ENCODE measurements at places on chromosomes 16 and 17. TPM values are rescaled to one million over a fixed set of nuclear protein-coding genes. Genes with fewer than 3 reads are reported as not detected.

DNA sequence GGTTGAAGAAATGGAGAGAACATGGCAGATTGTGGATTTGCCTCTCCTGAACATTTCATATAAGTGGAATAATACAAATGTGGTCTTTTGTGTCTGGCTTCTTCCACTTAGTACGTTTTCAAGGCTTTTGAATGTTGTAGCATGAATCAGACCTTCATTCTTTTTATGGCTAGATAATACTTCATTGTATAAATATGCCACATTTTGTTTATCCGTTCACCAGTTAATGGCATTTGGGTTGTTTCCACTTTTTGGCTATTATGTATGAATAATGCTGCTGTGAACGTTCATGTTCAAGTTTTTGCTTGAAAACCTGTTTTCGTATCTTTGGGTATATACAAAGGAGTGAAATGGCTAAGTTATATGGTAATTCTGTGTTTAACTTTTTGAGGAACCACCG is 130.4 kb downstream of the TANC2 start:
- DNase-seq = no peak

DNA sequence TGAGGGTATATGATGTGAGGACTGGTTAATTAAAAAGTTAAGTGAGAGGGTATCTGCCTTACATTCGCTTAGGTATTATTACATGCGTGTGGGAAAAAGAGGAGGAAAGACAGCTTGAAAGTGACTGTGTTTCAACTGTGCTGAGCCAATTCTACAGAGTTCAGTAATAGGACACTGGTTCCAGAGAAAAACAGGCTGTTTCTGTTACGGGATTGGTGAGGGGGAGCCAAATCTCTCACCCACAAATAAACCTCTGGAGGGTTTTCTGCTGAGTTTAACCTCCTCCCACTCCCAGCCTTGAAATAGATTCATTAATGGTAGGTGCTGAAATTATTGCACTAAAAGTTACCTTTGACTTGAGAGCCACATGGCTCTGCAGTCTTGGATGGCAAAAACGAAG is 3.9 kb upstream of the KRT26 start:
- no peak for DNase-seq

DNA sequence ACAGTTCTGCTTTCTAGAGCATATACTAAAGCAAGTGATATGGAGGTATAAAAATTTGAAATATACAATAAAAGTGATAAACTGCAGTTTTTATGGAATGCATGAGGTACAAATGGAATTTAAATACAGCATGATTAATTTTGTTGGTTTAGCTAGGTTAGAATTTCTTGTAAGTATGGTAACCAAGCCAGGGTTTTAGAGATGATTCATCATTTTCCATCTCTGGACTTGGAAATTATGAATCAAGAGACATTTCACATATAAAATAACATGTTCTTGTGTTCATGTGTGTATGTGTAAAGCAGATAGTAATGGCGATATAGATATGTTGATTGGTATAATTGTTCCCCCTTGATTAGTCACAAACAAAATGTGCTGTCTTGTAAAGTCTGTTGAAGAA is 1219.8 kb downstream of the CDH8 start:
- no peak for DNase-seq

DNA sequence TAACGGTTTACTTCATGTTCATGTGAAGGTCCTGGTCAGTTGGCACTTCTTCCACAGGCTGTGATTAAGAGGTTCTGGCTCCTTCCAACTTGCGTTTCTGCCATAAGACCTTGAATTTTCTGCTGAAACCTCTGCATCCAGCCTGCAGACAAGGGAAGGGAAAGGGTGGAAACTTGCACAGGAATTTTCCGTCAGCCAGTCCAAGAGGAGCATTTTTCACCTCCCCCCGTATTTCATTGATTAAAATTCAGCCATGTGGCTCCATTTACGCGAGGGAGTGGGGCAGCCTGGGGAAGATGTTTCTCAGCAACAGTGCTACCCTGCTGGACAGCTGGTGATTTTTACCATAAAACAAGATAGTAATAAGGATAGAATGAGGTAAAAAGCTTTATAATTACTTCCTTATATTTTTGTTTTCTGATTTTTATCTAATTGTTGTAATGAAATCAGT is 101.5 kb upstream of the SMIM36 start:
- no peak for DNase-seq

Gene CRISPLD2
- 2.6 TPM for total RNA-seq
